ENCODE measurements at places on chromosomes 12 and 14.

DNA sequence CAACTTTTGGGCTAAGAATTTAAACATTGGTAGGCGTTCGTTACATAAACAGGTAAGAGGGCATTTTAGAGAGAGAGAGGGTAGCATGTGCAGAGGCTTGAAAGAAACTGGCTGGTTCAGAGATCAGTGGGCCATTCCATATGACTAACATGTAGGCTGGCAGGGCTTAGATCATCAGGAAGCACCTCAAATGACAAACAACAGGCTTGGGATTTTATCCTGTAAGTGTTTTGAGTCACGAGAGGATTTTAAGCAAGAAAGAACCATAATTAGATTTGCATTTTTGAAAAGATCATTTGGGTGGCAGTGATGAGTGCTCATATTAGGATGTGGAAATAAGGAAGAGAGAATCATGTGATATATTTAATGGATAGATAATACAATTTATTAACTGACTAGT lies 8.7 kb upstream of the PLEKHA5 start:
- no peak for DNase-seq

DNA sequence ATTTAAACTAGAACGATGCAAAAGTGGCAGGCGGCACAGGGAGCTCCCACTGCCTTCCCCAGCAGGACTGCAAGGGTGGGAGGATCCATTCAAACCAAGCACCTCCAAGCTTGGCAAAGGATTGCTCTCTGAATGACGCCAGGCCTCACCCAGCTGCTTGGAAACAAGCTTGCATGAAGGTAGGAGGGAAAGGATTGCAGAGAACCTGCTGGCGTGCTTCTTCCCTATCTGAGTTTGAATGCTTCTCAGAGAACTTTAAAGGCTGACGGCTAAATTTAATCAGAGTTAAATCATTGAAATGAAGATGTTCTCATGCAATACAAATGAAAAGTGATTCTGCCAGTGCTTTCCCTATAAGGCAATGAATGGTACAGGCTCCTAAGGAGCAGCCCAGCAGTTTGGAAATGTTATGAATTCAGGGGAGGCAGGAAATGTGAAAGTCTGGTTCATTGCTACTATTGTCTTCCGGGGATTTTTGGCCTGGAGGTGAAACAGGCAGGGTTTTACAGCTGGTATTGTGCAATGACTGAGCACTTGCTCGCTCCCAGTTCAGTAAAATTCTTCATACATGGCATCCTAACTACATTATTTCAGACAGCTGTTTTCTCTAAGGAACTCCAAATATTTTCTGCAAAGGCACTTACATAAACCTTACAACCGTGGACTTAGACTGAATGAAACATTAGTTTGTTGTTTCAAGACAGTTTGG lies 31.9 kb upstream of the DUSP6 start:
- DNase-seq, result no peak

- DNase-seq, result peak; percentile 17
Measured at GRCh38 chr12:7439579-7440505, 4.1 kb downstream of the CD163L1 start.

DNA sequence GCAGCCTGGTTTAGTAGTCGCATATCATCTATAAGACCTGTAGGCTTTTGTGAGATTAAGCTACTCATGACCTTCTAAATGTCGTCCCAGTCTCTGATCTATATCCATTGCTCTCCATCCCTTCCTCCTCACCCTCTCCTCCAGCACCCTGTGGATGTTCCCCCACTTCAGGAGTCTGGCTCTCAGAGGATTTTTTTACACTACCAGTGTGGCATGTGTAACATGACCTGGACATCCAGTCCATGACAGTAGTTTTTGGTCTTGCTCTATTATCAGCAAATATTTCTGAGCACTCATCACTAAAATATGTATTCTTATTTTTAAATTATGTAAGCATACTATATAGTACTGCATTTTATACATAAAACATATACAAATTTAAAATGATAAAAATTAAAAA lies 142.1 kb downstream of the DYRK2 start:
- no peak for DNase-seq

GRCh38 chr14:75604979-75605851 lies 26.8 kb downstream of the FLVCR2 start:
- DNase-seq, result no peak

GRCh38 chr12:110850762-110851161 lies 4.0 kb downstream of the CCDC63 start:
- no peak for DNase-seq

- DNase-seq, result no peak
Measured at GRCh38 chr12:113405694-113406093, 2.0 kb upstream of the SDS start.

- no peak for DNase-seq
Measured at GRCh38 chr12:58919231-58920101, 838 bp downstream of the LRIG3 start.

DNA sequence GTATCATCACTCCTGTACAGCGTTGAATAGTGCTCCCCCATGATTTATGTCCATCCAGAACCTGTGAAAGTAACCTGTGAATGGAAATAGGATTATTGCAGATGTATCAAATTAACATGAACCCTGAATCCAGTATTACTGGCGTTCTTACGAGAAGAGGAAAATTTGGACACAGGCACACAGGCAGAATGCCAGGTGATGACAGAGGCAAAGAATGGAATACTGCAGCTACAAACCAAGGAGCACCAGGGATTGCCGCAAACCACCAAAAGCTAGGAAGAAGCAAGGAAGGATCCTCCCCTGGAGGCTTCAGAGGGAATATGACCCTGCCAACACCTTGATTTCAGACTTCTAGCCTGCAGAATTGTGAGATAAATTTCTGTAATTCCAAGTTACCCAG lies 113.5 kb upstream of the EGLN3 start:
- no peak for DNase-seq

DNA sequence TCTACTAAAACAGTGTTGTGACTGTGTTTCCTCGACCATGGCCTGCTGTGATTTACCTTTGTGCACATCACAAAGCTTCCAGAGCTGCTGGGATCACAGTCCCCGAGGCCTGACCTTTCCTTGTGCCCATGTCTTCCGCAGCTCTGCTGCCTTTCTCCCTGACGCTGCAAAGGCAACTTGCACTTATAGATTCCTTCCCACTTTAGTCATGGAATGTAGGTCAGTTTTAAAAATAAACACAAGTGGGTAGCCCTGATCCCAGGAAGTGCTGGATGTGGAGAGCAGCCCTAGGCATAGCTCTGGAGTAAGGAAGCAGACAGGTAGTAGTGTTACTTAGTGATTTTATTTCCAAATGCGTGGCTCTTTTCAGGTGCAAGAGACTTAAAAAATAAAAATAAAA lies 825.7 kb downstream of the AACS start:
- DNase-seq, result no peak

DNA sequence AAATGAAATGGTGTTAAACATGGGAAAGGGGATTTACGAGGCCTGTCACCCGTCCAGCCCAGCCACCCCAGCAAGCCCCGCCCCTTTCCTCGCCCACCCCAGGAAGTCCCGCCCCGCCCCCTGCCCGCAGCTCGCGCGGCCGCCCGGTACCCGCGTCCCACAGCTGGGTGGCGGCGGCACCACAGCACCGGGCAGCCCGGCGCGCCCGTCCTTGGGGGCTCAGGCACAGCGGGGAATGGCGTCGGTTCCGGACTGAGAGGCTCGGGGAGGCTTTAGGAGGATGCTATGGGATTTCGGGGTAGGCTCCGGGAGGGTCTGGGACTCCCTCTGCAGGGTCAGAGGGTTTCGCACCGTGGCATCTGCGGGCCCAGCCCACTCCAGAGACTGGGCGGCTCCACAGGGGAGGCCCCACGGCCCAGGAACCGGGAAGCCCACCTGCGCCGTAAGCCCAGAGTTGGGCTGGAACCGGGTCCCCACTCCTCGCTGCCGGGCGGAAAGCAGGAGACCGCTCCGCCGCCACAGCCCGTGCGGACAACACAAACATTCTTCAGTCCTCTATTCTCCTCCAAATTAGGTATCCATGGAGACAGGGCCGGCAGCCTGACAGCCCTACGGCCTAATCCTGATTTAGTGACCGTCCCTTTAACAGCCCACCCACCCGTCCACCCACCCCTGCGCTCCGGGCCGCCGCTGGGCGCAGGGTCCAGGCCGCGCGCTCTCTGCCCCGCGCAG lies 1.4 kb downstream of the FIGNL2 start:
- peak; percentile 22 for DNase-seq

DNA sequence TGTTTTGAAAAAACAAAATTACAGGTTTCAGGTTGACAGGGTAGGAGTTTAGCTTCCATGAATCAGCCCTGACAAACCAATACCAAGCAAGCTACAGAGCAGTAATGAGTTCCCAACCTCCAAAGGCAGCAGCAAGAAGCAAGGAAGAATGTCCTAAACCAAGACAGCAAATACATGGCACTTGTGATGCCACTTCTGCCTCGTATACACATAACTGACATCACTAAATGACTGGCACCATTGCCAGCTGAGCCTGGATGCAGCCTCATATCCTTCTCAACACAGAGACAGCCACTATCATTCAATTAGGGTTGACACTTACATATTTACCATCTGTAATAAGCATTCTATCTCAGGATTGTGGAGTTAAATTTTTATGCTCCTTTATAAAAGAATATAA lies 35.0 kb upstream of the MDM1 start:
- DNase-seq, result no peak

DNA sequence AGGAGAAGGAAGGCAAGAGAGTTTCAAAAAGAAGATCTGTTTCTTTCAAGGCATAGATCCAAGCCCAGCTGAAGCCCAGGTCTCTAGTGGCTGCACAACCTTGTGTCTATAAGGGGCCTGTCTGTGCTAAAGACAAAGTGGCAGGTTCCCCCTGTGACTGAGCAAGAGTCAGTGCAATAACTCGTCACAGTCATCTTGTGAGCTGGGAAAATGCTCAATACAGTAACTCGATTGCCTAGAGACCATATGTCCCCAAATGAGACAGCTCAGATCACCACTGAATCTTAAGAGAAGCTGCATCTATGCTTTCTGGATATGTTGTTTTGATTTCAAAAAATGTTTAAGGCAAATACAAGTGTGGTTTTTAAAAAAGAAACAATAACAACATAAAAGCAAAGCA lies 24.2 kb downstream of the ST8SIA1 start:
- no peak for DNase-seq

- DNase-seq, result no peak
Measured at GRCh38 chr12:8847435-8847834, 25.0 kb downstream of the A2ML1 start.

DNA sequence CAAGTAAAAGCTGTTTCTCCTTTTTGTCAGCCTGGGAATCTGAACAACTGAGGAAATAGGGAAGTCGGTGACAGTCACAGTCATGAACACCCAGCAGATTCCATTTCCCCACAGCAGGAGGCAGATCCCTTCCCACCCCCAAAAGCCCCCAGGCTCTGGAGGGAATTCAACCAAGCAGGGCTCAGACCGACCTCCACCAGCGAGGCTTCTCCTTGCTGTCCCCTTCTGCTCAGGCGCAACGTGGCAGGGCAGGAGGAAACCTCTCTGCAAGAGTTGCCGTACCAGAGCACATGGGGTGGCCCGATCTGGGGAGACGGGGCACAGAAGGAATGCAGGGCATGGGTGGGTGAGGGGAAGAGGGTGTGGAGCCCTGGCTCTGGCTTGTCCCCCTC lies 319 bp downstream of the GALNT6 start:
- DNase-seq, result no peak

DNA sequence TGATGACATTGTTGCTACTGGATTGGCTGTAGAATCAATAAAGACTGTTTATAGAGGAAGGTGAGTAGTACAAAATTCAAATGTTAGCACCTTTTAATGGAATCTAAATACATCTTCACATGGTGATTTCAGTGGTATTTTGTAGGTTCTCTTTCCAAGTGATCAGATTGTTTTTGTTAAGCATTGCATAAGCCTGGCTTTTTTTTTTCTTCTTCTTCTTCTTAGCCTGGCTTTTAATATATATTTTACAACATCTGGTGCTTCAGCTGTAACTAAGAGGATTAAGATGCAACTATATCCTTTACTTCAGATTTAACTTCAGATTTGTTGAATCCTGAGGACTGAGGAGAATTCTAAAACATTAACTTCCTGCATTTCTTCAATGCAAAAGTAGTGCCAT lies 57.3 kb upstream of the ATF1 start:
- no peak for DNase-seq

GRCh38 chr14:49008363-49008762 lies 577.8 kb downstream of the RPS29 start:
- DNase-seq, result no peak

DNA sequence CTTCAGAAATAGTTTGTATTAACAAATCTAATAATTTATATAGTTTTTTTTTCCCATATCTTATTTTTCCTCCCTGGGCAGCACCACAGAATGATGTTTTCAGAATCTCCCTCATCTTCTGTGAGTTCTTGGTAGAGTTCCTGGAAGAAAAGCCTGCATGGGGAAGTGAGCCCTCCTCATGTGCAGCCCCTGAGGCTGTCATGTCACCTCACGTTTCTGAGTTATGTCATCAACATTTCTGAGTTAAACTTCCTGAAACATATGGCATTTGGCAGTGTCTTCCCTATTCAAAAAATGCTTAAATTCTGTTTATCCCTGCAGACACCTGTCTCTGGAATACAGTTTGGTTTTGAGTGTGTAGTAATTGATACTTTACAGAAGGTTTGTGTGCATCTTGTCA lies 979.0 kb downstream of the TMEM121 start:
- no peak for DNase-seq

DNA sequence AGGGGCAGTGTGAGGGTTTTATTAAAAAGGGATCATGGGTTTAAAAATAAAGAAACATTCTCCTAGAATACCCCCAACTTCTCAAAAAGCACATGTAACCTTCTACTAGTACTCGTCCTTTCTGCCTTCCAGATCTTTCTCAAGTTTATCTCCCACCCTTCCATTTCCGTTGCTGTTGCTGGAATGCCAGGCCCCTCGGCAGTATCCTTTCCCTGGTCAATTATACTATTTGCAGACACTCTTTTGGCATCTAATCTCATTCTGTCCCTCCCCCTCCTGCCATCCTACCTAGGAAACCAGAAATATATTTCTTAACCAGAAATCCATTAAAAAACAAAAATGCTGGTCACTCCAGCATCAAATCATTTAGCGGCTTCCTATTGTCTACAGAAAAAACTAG lies 198.2 kb upstream of the ATP2B1 start:
- no peak for DNase-seq

DNA sequence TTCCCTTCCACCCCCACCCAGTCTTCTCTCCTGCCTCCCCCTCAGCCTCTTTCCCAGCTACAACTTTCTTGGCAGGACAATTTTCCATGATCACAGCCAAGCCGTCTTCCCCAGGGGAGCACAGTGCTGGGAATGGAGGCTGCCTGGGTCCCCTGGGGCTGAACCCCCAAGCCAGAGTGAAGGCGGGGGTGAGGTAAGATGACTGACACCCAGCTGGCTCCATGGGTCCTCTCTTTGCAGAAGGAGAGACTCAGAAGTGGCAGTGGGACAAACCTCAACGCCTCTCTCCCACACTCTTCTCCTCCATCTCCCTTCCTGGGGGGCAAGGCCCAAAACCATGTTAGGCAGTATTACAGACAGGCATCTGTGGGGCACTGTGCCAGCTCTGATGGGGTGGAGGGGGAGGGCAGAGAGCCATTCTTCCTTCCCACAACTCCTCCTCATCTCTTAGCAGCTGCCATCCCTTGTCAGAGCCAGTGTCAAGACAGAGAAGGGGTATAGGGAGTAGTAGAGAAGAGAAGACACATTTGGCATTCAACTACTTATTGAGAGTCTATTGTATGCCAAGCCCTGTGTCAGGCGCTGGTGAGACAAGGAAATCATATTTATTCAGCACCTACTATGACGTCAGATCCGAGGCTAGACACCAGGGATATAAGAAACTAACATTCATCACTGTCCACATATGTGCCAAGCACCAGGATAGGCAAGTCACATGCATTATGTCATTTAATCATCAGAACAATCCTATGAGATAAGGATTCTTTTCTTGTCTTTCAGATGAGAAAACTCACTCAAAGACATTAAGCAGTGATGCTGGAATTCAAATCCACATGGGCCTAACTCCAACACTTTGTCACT lies 3.6 kb downstream of the ITGA7 start:
- no peak for DNase-seq

- DNase-seq, result no peak
Measured at GRCh38 chr12:125944446-125944845, 879.2 kb downstream of the AACS start.

All from activated T-helper 1 cell treated with Interleukin-2 at 50 U/mL for 16 hours (primary cell).